HAP-1 (cell line): ENCODE measurements at places on chromosomes 1 and 21.

GRCh38 chr1:21659924-21660326 is 9.2 kb downstream of the RAP1GAP start:
- DNase-seq: no peak

DNA sequence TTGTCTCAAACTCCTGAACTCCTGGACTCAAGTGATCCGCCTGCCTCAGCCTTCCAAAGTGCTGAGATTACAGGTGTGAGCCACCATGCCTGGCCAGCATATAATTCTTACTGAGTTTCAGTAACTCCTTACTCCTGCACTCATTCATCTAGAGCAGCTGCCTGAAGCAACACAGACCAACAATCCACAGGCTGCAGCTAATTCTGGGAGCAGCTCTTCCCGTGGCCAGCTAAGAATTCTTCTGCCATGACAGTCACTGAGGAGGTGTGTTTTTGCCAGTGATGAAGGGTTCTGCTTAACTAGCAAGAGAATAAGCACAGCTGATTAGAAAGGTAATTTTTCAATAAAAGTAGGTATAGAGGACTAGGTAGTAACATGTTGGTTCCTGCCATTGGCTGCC is 5.4 kb downstream of the VTCN1 start:
- no peak for DNase-seq

DNA sequence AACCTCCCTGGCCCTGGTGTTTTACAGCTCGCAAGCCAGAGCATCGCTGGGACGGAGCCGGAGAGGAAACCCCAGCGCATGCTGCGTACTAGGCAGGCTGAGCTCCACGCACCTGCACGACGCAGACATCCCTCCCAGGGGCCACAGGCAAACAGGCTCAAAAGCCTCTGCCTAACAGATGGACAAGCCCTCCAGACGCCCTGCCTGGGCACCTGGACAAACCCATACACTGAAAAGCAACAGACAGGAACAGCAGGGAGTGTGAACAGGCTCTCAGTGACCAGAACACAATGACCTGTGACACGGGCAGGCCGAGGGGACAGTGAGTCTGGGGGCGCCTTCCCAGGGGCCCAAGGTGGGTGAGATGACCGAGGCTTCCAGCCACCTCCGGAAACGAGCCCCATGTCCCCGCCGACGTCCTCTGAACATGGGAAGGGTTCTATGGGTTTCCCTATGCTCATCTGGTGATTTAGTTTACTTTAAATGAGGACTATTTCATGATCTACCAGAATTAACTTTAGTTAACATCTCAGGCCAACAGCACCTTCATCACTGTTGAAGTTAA is 40.3 kb downstream of the NPHP4 start:
- DNase-seq: no peak

DNA sequence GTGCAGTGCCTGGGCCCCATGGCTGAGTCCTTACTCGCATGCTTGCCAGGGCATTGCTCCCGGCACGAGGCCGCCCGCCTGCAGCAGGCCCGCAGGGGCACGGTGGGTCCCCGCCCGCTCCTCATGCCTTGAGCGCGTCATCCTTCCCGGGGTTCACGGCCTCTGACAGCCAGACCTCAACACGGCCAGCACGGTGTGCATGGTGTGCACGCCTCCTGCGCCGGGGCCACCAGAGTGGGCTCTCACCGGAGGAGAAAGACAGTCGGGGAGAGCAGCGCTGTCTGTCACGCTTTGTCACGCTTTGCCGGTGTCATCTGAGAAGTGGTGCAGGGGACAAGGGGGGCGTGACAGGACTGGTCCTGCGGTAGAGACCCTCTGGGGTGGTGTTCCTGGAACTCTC is 11.9 kb upstream of the COL18A1 start:
- DNase-seq: no peak

GRCh38 chr1:110053552-110054428 is 16.7 kb downstream of the ALX3 start:
- peak; percentile 21 for DNase-seq

- no peak for DNase-seq
Observed at GRCh38 chr1:56569661-56570060, 9.7 kb downstream of the PLPP3 start.

DNA sequence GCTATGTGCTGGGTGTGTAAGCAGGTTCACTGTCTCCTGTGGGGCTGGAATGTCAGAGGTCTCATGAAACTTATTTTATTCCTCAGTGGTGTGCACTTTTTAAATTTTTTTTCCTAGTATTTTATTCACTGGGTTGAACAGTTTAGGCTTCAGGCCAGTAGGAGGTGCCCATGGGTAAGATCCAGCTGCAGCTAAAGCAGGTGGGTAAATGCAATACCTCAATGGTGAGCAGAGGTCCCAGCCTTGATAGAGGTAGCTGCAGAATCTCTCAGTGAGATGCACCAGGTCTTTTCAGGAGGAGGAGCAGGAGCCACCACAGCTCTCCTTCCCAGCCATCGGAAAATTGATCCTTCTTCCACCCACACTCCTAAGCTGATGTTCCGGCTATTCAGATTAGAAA is 12.6 kb upstream of the OR6N2 start:
- DNase-seq: no peak

DNA sequence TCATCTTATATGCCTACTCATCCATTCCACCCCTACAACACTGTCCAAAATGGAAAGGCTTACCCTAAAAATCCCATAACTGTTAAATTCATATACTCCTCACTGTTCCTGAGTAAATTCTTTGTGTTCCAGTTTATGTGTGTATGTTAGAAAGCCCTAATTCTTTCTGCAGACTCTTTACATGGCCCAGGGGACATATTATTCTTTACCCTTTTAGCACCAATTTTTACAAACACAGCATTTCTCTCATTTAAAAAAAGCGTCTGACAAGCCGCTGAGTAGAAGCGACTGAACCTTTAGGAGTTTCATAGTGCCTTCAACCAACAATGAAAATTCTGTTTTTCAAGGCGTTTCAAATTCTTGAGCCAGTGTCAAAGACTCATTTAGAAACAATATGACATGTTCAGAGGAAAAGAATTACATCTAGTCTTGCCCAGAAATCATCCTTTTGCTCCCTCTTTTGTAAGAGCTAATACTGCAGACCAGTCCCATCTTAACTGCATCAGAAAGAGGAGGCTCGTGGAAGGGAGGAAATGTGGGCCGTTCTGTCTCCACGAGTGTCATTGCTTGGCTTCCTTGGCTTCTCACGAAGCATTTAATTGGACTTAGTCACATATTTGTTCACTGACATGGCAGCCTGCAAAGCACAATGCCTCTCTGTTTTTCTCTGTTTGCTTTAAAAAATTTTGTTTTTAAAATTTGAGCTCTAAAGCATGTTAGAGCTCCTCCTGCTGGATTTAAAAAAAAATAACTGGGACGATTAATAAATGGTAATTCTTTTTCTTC is 21.3 kb upstream of the C1orf105 start:
- DNase-seq: peak; percentile 22

- DNase-seq: no peak
Observed at GRCh38 chr1:42461196-42461595, 1.9 kb upstream of the CCDC30 start.

- no peak for DNase-seq
Observed at GRCh38 chr1:195866781-195867222, 741.4 kb downstream of the KCNT2 start.

GRCh38 chr1:240562111-240562590 is 49.8 kb downstream of the GREM2 start:
- DNase-seq: no peak

DNA sequence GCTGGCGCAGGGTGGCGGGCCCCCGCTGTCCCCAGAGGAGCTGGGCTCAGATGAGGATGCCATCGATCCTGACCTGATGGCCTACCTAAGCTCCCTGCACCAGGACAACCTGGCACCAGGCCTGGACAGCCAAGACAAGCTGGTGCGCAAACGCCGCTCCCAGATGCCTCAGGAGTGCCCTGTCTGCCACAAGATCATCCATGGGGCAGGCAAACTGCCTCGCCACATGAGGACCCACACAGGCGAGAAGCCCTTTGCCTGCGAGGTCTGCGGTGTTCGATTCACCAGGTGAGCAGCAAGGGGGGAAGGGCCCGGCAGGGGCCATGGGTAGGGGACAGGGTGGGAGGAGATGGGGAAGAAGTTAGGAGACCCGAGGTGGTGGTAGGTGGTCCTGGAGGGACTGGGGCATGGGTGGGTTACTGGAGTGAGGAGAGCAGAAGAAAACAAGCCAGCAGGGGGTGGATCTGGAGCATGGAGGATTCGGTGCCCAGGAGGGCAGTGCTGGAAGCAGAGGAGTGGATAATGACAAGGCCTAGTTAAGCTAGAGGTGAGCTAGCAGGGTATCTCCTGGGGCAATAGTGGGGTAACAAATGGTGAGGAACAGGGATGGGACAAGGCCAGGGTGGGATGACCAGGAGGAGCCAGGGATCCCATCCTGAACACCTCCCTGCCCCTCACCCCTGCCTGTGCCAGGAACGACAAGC is 13.1 kb downstream of the ZBTB7B start:
- no peak for DNase-seq

- DNase-seq: no peak
Observed at GRCh38 chr1:170739803-170740202, 75.9 kb downstream of the PRRX1 start.

GRCh38 chr1:83500987-83501591 is 497.8 kb downstream of the TTLL7 start:
- no peak for DNase-seq

DNA sequence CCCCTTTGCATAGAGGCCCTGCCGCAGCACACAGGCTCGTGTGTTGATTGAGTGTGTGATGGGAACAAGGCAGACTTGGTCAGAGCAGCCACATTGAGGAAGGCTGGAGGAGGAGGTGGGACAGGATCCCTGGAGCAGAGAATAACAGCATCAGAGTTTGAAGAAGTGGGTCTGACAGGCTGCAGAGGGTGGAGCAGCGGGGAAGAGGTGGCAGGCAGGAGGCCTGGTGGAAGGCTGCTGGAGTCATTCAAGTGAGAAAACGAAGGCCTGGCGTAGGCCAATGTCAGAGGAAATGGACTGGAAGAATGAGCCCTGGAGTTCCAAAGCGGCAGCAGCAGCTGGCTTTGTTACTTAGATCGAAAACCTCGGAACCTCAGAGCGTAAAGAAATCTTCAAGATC is 115.0 kb upstream of the GRIK3 start:
- no peak for DNase-seq

DNA sequence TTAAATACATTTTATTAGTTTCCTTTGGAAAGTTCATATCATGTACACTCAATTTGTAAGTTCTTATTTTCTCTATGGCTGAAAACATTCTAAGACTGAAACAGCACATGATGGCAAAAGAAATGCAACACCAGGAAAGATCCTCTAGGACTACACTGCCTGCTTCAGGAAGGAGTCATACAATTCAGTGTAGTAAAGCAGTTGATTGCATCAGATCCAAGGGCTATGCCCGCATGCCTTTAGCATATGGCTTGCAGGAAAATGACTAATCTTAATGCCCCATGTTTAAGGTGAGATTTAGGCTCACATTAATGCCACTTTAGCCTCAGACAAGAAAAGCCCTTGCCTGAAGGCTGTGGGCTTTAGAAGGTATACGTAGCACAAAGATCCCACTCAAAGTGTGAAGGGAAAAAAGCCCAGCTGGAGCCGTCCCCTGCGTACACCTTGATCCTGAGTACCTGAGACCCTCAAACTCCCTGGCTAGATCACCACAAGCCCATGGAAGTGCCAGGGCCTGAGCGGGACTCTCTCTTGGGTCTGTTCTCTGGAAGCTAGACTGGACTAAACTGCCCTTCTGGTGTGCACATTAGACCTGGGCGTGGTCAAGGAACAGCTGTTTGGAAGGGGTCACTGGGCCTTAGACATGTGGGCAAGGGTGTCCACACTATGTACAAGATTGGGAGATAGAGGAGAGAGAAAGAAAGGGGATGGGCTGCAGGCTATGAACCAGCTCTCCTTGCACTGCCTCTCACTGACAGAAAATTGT is 52.9 kb downstream of the ESRRG start:
- DNase-seq: no peak

- no peak for DNase-seq
Observed at GRCh38 chr1:204711103-204711946, 25.8 kb upstream of the LRRN2 start.

DNA sequence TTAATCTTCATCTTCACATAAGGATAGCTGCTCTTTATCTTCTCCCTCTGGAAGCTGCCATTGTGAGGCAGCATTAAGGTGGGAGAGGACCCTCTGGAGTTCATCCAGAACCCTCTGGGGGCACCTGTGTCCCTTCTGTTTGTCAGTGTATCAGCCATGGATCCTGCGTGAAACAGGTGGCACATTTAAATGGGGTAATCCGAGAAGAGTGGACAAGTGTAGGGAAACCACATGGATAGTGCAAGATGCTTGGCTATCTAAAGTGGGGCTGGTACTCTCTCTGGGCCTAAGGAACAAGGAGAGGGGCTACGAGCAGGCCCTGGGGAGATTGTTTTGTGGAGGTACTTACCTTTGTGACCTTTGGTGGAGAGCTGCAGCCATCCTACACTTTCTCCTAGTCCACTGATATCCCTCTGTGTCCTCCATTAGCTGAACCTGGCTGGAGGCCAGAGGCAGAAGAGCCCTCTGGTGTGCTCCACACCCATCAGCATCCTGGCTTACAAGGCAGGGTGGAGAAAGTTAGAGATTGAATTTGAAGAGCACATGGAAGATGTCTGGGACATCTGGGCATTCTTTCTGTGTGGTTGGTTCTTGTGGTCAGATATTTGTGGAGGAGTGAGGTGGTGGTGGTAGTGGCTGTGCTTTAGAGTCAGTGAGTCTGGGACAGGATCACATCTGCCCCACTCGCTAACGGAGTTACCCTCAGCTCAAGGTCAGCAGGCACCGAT is 117.7 kb downstream of the FGGY start:
- DNase-seq: no peak

- DNase-seq: peak; percentile 69
Observed at GRCh38 chr1:6889875-6890480, 104.7 kb downstream of the CAMTA1 start.

- no peak for DNase-seq
Observed at GRCh38 chr1:24828887-24829192, 83.6 kb downstream of the CLIC4 start.

DNA sequence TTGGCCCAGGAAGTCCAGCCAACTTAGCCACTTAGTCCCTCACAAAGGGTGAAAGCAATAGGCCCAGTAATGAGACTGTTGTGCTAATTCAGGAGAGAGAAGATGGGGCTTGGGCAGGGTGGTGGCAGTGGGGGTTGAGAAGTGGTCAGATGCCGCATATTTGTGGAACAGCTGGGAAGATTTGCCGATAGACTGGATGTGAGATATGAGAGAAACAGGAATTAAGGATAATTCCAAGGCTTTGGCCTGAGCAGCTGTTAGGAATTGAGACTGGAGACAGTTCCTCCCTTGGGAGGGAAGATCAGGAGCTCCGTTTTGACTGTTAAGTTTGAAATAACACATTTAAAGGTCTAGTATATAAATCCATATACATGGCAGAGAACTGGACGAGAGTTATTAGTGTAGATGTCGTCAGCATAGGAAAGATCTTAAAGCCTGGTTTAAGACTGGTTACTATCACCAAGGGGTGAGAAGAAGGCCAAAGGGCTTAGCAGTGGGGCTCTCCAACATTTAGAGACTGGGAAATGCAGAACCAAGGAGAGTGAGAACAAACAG is 323.7 kb upstream of the FAM78B start:
- no peak for DNase-seq

GRCh38 chr1:19421365-19421764 is 64.0 kb downstream of the CAPZB start:
- DNase-seq: no peak

- DNase-seq: no peak
Observed at GRCh38 chr1:66929146-66929688, 4.4 kb downstream of the MIER1 start.
